ENCODE measurements at places on chromosomes 5 and 9. TPM values are rescaled to one million over a fixed set of nuclear protein-coding genes. Genes with fewer than 3 reads are reported as not detected.

DNA sequence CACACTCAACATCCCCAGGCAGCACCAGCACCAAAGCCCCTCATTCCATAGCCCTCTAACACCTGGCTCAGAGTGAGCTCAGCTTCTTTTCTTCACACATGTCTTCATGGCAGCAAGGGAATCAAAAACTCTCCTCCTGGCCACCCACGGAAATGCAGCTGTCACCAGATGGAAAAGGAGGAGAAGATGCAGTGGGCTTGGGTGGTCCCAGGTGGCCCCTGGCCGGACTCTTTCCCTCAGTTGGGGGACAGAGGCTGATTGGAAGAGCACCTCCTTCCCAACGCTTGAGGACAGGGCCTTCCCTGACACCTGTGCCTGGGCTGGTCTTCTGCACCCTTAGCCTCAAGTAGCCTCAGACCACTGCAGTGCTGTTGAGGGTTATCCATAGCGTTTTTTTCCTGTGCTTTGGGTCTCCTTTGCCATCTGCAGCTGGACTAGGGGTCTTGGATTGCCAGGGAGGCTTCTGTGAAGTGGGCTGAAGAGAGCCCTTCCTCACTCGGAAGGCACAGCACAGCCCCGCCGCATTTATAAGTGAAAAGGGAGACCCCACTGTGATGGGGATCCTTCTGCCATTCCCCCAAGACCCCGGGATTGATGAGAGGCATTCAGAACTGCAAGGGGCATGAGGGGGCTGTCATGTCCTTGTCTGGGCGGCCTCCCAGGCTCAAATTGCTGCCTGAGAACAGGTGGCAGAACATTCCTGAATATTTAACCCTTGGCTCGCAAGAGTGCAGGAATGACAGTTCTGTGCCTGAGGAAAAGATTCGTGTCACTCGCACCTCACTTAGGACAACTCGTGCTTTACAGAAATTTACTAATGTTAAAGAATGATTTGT lies 200.0 kb downstream of the AUH start:
- H3K36me3 ChIP-seq, result no peaks in the 10 kb centered on the region
- no peaks in the 10 kb centered on the region for H3K27me3 ChIP-seq
- no peak overlapping the region for H3K27ac ChIP-seq
- H3K4me3 ChIP-seq, result no peak overlapping the region

- no peaks in the 10 kb centered on the region for H3K27me3 ChIP-seq
- H3K4me1 ChIP-seq, result no peaks in the 10 kb centered on the region
- H3K4me3 ChIP-seq, result no peak overlapping the region
- H3K36me3 ChIP-seq, result no peaks in the 10 kb centered on the region
These were observed 231.0 kb upstream of the GAS1 start for GRCh38 chr9:87178302-87178701.

DNA sequence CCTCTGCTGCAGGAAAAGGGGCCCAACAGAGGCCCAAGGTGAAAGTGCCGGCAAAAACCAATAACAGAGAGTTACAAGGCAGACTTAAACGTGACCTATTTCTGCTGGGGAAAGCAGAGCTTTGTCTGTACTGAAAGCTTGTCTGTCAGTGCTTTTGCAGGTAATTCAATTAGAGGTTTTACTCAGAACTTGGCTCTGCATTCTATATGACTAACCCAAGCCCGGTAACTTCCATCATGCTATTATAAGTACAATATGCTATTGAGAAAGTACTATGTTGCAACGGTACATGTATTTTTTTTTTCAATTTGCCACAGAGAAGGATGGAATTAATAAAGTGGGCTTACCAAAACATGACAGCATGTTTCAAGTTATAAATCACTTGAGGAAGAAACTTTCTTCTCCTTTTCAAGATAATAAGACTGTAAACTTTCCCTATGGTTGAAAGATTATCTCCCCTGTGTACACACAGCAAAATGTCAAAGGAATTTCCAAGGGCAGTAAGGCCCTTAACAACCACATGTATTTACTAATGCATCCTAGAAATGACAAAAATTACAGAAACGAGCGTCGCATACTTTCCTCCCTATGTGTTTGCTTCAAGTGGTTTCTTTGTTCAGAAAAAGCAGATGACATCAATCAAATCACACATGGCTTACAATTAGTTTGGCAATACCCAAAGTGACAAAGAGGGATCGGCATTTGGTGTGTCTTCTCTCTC lies 282.4 kb downstream of the EFNA5 start:
- no peaks in the 10 kb centered on the region for H3K27me3 ChIP-seq
- peak; percentile 55 for DNase-seq
- peaks cover 37% of the 10 kb centered on the region for H3K4me1 ChIP-seq
- H3K36me3 ChIP-seq, result no peaks in the 10 kb centered on the region
- H3K27ac ChIP-seq, result peak overlapping the region; percentile 15

- no peaks in the 10 kb centered on the region for H3K36me3 ChIP-seq
- peak overlapping the region; percentile 47 for H3K4me3 ChIP-seq
- no peak overlapping the region for H3K27ac ChIP-seq
These were observed 21.0 kb upstream of the FOXE1 start for GRCh38 chr9:97831843-97832636.

DNA sequence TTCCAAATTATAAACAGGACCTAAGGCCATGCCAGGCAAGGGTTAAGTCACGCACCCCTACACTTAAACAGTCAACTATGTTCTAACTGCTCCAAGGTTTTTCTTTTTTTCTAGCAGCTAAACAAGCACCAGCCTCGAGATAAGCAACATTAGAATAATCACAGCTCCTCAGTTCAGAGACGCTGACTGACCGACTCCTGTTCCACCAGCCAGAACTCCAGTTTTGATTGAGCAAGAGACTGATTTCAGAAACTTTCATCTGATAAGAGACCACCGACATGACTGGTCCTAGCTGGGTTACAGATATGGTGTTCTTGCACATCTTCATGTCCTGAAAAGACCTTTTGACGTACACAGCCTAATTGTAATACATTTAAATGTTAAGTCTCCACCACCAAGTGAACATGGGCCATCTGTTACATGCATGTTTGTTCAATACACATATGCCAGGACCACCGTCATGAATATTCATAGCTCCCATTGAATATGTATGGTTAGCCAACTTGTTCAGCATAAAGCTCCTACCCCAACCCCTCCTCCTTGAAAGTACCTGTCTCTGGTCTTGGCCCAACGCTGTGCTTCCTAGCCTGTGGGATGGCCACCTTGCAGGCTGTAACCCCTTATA lies 23.7 kb upstream of the OTULINL start:
- no peaks in the 10 kb centered on the region for H3K36me3 ChIP-seq
- no peaks in the 10 kb centered on the region for H3K27me3 ChIP-seq
- no peaks in the 10 kb centered on the region for H3K4me1 ChIP-seq
- H3K27ac ChIP-seq, result no peak overlapping the region
- no peak for DNase-seq
- H3K4me3 ChIP-seq, result no peak overlapping the region

GRCh38 chr5:169801781-169802180 lies 164.7 kb downstream of the DOCK2 start:
- H3K27ac ChIP-seq, result no peak overlapping the region
- peaks cover 21% of the 10 kb centered on the region for H3K4me1 ChIP-seq
- no peaks in the 10 kb centered on the region for H3K36me3 ChIP-seq
- no peaks in the 10 kb centered on the region for H3K27me3 ChIP-seq

GRCh38 chr5:45281081-45281480 lies 415.1 kb downstream of the HCN1 start:
- peak; percentile 14 for DNase-seq
- no peak overlapping the region for H3K4me3 ChIP-seq
- H3K36me3 ChIP-seq, result no peaks in the 10 kb centered on the region
- H3K27me3 ChIP-seq, result no peaks in the 10 kb centered on the region
- peaks cover 18% of the 10 kb centered on the region for H3K4me1 ChIP-seq

- H3K4me3 ChIP-seq, result no peak overlapping the region
- no peak overlapping the region for H3K27ac ChIP-seq
- no peaks in the 10 kb centered on the region for H3K36me3 ChIP-seq
- DNase-seq, result no peak
- H3K4me1 ChIP-seq, result no peaks in the 10 kb centered on the region
These were observed 17.6 kb downstream of the AFAP1L1 start for GRCh38 chr5:149289301-149289700.

- H3K36me3 ChIP-seq, result no peaks in the 10 kb centered on the region
- no peaks in the 10 kb centered on the region for H3K27me3 ChIP-seq
- DNase-seq, result no peak
- H3K27ac ChIP-seq, result no peak overlapping the region
- no peaks in the 10 kb centered on the region for H3K4me1 ChIP-seq
These were observed 154.8 kb downstream of the PALM2AKAP2 start for GRCh38 chr9:109934857-109935215.

DNA sequence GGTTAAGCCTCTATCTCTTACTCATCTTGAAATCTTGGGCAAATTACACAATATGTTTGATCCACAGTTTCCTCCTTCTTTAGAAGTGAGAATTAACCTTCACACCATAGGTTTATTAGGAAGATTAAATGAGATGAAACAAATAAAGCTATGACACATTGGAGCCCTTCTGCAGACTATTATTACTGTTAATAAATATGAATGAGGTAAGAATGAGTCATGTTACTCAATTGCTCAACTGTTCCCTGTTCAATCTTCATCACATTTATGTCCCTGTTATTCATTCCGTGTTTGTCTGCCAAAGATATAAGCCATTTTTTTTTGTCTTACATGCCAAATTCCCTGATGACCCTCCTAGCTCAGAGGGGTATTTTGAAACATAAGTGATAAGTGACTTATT lies 52.1 kb upstream of the PAPPA start:
- H3K27ac ChIP-seq, result no peak overlapping the region
- no peaks in the 10 kb centered on the region for H3K27me3 ChIP-seq
- H3K4me3 ChIP-seq, result no peak overlapping the region
- H3K4me1 ChIP-seq, result no peaks in the 10 kb centered on the region

DNA sequence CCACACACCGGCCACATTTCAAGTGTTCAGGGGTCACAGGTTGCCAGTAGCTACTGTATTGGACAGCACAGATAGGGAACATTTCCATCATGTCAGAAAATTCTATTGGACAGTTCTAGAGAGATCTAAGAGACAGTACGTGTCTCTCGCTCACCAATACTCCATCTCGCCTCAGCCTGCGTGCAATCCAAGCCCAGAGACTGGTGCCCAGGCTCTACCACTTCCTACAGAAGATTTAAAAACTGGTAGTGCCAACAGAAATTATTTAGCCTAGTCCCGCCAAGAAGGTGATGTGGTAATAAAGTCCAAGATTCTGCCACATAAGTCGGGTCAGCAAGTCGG lies 390 bp upstream of the SNX2 start:
- H3K27me3 ChIP-seq, result no peaks in the 10 kb centered on the region
- H3K4me1 ChIP-seq, result peaks cover 14% of the 10 kb centered on the region
- no peaks in the 10 kb centered on the region for H3K36me3 ChIP-seq
- DNase-seq, result no peak
- no peak overlapping the region for H3K27ac ChIP-seq

DNA sequence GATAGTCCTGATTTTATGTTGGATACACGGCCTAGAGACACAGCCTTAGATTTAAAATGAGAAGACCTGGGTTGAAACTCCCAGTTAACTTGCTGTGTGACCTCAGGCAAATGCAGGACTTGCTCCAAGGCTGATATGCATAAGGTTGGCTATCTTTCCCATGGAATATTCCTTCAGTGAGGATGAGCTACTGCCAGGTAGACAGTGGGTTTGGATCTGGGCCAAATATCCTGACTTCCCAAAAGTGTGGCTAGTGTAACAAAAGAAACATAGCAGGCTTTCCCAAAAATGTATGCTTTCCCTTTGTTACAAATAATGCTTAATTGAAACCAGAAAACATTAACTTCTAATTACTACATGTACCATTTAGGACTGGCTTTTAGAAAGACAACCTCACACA lies 697 bp upstream of the XPA start:
- H3K36me3 ChIP-seq, result no peaks in the 10 kb centered on the region
- H3K4me3 ChIP-seq, result peak overlapping the region; percentile 87
- H3K27me3 ChIP-seq, result peaks cover 44% of the 10 kb centered on the region
- H3K4me1 ChIP-seq, result peaks cover 11% of the 10 kb centered on the region
- DNase-seq, result no peak

GRCh38 chr9:95138474-95138873 lies 179.0 kb downstream of the FANCC start:
- H3K36me3 ChIP-seq, result no peaks in the 10 kb centered on the region
- peaks cover 9% of the 10 kb centered on the region for H3K4me1 ChIP-seq
- H3K27ac ChIP-seq, result no peak overlapping the region
- H3K27me3 ChIP-seq, result no peaks in the 10 kb centered on the region
- H3K4me3 ChIP-seq, result no peak overlapping the region

DNA sequence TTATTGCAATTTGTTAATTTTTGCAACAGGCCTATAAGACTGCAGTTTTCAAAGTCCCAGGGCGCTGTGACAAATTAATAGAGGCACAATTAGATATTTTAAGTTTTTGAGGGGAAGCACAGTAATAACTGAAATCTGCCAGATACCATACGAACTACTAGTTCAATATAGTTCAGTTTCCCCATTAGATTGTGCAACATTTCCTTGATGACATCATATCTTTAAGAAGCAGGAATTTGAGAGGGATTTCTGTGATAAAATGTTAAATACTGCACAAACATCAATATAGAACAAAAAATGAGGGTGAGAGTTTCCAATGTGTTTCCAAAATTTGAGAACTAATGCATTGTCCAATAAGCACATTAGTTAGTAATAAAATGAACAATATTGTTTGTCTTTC lies 56.7 kb upstream of the GRIN3A start:
- no peaks in the 10 kb centered on the region for H3K27me3 ChIP-seq
- H3K4me1 ChIP-seq, result no peaks in the 10 kb centered on the region
- no peaks in the 10 kb centered on the region for H3K36me3 ChIP-seq
- no peak overlapping the region for H3K27ac ChIP-seq
- no peak overlapping the region for H3K4me3 ChIP-seq
- no peak for DNase-seq

GRCh38 chr5:621341-621761 lies 9.2 kb downstream of the CEP72 start:
- no peak overlapping the region for H3K27ac ChIP-seq
- no peak for DNase-seq
- no peaks in the 10 kb centered on the region for H3K4me1 ChIP-seq
- H3K27me3 ChIP-seq, result no peaks in the 10 kb centered on the region

DNA sequence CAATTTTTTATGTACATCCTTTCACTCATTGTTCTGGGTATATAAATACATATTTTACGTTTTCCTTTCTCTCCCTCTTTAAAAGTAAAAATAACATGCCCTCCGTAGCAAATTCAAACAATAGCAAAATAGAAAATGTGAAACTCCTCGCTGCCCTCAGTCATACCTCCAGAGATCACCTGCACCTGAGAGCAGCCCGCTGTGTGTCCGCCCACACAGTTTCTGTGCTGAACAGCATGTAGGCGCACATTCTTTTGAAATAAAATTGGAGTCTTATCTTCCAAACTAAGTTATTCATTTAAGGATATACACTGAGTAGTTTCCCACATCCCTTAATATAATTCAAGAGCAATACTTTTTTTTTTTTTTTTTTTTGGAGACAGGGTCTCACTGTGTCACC lies 255.7 kb downstream of the AOPEP start:
- peaks cover 14% of the 10 kb centered on the region for H3K4me1 ChIP-seq
- DNase-seq, result no peak
- no peak overlapping the region for H3K4me3 ChIP-seq
- H3K27ac ChIP-seq, result no peak overlapping the region
- no peaks in the 10 kb centered on the region for H3K36me3 ChIP-seq

The CKMT2 gene
- 8.2 TPM for total RNA-seq

The CDKN2B gene
- 0.83 TPM for total RNA-seq

The ZNF79 gene
- 6.3 TPM for total RNA-seq

The WDR38 gene
- total RNA-seq, result not detected

The PCDHA2 gene
- total RNA-seq, result 2.4 TPM

The CCNH gene
- total RNA-seq, result 80.2 TPM

The IL9 gene
- not detected for total RNA-seq

The PCDHA11 gene
- 26.5 TPM for total RNA-seq

The TMC1 gene
- total RNA-seq, result 0.54 TPM

The FOXB2 gene
- total RNA-seq, result not detected

The TMED7 gene
- total RNA-seq, result 104 TPM

Data from GM23338 (cell line).